ENCODE measurements at places on chromosomes 5 and 9.

DNA sequence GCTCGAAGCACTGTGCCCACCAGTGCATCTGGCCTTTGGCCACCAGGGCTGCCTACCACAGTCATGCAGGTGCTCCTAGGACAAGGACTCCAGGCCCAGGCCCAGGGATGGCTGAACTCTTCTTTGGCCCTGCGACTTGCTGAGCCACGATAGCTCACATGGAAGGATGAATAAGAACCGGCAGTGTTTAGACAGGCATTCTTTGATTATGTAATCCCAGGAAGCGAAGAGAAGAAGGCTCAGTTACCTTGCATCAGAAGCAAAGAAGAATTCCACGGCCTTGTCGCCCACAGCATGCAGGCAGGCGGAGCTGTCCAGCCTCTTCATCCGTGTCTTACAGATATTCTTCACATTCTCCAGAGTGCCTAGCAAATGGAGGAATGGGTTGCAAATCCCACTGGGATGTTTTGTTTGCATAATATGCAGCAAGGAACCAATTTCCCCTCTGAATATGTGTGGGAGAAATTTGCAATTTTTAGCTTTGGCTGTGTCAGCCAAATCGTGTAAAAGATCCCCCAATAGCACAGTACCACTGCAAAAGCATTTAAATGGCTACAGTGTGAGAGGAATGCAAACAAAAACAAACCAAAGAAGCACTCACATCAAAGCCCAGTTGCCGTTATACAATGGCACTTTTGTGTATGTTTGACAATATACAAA, 29.1 kb downstream of the GFPT2 start:
- peak; percentile 91 for DNase-seq

DNA sequence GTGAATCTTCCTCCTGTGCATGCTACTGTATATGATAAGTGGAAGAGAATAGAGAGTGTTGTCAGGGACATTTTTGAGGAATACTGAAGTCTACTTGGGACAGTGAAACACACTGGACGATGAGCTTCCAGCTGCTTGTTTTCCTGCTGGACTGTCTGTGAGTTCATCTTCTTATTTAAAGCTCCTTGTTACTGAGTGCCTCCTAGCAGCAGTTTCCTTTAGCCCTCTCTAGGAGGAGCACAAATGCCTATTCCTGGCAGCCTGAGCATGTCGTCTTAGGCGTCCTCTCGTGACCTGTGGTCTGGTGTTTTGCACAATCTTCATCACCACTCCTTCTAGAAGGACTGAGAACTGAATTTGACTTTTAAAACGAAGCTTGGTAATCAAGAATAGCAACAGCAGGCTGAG, 43.8 kb downstream of the ANKRD33B start:
- peak; percentile 86 for DNase-seq

DNA sequence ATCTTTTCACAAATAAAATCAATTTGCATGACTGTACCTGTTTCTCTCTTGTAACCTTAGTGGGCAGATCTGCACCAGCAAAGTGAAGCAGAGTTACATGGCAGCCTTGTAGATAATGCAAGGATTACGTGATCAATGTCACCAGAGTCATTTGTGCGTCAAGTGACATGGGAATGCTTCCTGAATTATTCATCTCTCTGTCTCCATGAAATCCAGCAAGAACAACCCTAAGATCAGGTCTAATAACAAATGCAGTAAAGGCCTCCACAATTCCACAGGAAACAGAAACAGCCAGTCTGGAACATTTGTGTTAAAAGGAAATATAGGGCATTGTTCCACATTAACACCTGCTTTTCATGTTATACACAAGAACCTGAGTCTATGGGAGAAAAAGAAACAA, 7.8 kb downstream of the GZMA start:
- DNase-seq = no peak

DNA sequence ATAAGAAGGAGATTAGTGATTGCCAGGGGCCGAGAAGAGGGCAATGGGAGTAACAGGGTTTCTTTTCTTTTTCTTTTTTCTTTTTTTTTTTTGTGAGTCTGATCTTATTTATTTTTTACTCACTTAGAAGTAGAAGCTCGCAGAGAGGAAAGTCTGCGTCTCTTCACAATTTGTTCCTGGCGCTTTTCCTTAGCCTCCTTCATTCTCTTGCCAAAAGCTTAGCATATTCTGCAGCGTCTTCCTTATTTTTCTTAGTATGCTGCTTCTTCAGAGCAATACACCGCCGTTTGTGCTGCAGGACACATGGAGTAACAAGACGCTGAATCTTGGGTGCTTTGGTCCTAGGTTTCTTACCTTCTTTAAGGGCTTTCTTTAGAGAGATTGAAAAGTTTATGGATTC, 30.3 kb upstream of the DENND4C start:
- DNase-seq = no peak

DNA sequence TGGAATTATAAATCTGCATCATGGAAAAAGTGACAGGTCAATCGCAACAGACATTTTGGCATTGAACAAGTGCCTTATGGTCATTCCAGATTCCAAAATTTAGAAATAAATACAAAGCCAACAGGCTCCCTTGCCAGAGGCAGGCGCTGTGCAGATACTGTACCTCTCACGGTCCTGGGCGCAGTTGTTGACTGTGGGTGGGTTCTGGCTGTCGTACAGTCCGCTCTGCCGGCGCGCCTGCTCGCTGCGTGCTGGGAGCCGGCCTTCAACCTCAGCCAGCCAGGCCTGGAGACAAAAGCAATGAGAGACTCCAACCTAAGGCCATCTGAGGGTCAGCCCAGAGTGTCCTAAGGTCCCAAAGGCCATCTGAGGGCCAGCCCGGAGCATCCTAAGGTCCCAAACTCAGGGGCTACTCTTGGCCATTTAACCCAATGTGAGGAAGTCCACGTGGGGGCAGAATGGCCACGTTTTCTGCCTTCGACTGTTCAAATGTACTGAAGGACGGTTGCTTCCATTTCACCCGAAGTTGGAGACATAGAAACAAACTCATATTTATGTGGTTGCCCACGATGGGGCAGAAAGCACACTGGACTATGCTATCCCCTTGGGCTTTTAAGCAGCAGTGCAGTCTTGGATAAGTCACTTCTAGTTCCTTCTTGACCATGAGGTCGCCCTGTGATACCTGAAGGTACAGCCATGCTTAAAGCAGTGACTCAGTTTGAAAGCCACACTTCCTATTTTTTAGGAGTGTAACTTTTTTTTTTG, 65.2 kb downstream of the USP20 start:
- DNase-seq = no peak

- peak; percentile 76 for DNase-seq
Measured at GRCh38 chr9:99377790-99378775, 156.0 kb downstream of the SEC61B start.

DNA sequence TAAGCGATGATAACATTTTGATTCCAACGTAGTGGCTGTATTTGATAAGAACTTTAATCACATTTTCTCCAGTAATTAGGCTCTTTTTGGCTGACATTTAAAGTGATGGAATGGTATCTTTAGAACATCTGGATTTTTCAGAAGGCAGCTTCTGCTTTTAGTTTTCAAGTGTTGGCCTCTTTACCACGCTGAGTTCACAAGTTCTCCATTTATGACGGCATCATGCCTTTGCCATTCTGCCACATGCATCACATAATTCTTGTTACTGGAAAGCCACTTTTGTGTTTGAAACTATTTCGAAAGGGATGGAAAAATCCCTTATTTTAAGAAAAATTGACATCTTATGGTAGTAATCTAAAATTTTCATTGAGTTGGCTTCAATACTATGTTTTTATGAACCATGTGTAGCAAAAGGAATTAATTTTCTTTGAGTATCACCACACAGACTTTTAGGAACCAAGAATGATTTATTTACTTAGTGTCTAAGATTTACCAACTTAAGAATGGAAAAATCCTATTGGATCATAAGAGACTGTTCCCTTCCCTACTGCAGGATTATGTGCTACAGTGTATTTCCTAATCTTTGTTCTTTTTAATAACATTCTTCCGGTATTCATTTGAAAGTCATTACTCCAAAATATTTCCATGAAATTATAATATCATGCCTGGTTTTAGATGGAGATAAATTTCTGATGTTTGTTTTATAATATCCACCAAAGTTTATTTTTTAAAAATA, 344.2 kb downstream of the ADGRV1 start:
- DNase-seq = no peak

GRCh38 chr9:124574534-124575375, 67.6 kb upstream of the NR5A1 start:
- peak; percentile 84 for DNase-seq

- DNase-seq = no peak
Measured at GRCh38 chr5:14143546-14143840, 351 bp downstream of the TRIO start.

DNA sequence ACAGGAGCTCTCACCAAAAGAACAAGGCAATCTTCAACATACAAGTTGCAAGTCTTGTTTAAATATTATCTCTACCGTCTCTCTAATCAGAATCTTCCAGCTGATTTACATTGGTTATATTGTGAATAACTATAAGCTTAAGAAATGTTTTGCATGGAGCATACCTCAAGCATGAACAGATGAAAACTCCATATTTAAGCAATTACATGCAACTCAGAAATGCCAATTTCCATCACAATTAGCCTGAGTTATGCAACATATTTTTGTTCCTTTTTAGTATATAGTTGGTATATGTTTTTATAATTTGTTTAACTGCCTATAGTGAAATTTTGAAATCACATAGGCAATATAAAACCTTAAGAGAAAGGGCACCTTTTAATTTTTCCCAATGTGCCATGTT, 142.5 kb downstream of the DENND1A start:
- DNase-seq = no peak

Measured in iris pigment epithelial cell (primary cell).